ENCODE measurements at places on chromosomes 16 and 17.

DNA sequence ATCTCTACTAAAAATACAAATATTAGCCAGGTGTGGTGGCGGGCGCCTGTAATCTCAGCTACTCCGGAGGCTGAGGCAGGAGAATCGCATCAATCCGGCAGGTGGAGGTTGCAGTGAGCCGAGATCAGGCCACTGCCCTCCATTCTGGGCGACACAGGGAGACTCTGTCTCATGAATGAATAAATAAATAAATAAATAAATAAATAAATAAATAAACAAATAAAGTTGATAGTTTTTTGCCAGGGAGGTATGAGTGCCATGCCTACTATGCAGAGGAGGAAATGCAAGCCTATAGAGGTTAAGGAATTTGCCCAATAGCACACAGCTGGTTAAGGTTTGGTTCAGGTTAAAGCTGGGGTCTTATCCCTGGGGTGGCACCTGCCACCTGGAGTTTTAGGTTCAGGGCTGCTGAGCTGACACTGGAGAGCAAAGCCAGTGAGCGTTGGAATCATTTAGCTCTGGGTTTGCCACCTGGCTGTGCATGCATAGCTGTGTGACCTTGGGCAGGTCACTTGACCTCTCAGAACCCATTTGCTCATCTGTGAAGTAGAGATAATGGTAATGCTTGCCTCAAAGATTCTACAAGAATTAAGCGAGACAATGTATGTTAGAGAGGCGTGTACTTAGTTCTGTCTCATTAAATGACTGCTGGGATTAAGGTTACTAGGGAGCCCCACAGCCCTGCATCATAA is 1.2 kb downstream of the OTOA start:
- DNase-seq: no peak

DNA sequence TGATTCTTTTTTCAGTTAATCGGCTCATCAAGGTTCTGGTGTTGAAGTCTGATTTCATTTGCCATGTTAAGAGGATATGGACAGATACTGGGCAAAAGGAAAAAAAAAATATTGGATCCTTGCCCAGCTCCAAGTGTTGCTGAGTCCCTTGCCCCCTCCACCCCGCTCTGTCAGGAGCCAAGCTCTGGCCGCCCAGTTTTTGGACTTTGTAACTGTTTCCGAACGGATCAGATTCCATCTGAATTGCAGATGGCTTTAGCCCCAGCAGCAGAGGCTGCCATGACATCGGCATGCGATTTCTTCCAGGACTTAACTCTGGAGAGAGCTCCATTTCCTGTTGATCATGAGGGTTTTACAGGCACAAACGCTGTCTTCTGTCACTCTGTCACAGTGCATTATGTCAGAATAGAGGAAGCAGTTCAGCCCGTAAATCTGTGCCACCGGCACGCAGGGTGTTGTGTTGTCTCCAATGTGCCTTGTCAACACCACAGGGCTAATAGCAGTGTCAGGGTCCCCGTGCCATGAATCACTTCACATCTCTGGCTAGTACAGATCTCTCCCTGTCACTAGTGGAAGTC is 615.6 kb downstream of the MAF start:
- DNase-seq: no peak

DNA sequence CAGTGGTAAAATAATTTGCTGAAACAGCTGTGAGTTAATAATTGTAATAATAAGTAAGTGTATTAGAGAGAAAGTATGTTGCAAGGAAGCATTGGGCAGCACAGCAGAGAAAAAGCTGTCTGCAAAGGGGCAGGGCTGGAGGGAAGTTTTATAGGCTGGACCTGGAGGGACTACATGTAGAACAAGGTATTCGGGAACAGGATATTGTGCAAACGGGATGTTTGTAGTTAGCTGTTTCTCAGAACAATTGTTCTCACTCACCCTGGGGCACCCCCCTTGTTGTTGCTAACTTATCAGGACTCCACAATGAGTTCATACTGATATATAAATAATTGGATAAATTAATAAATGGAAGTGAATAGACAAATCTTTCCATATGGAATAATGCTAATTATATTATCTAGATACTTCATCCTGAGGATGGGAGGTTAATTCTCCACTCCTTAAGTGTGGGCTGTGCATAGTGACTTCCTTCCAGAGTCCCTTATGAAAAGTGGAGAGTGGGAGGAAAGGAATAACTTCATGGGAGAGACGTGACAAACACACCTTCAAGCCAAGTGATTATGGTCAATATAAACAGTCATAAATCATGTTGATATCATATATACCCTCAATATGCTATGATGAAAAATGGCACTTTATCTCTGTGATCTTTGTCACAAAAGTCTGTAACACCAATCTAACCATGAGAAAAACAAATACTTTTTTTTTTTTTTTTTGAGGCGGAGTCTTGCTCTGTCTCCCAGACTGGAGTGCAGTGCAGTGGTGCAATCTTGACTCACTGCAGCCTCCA is 85.4 kb downstream of the PPM1E start:
- DNase-seq: no peak

- DNase-seq: no peak
Observed at GRCh38 chr16:57709663-57710062, 15.1 kb downstream of the DRC7 start.

GRCh38 chr17:81160306-81160705 is 5.0 kb upstream of the PVALEF start:
- DNase-seq: no peak

DNA sequence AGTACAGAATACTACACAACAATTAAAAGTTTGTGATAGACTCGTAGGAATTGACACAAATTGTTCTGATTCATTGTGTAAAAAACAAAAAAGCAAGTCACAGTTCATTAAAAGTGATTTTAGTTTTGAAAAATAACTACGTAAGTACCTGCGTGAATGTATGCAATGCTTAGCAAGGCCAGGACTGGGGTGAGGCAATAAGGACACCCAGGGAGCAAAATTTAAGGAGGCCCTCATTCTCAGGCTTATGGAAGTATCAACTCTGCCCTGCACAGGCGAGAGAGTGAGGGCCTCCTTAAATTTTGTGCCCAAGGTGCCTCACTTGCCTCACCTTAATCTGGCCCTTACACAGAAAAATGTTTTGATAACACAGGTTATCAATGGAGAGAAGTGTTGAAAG is 31.4 kb downstream of the NOG start:
- no peak for DNase-seq

DNA sequence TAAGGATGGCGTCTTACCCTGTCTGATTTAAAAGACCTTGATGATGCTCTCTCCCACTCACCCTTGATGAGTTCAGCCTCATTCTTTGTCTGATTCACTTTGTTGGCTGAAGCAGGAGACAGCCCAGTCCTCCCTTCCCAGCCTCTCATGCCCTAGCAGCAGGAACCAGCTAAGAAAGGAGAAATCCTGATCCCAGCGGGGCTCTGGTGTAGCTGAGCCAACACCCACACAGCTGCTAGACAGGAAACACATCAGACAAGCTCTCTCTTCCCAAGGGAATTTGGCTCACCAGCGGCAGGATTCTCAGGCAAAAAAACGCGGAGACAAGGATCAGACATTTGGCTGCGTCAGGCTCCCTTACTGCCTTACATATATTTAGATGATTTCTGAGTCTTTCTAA is 211.5 kb downstream of the CDH11 start:
- no peak for DNase-seq

DNA sequence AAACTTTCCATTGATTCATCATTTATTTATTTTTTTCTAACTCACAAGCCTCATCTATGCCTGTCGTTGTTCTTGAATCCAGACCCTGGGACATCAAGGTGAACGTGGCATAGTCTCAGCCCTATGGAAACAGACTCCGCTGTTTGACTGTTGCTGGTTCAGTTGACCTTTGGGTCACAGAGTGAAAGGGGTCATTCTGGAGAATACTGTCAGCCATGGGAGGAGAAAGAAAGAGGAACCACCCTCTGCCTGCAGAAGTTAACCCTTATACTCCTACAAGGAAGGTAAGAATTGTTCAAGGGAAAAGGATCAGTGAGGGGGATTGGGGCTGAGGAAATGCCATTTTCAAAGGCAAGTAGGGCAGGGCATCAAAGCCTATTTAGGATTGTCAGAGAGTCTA is 387.6 kb upstream of the MAF start:
- no peak for DNase-seq

- DNase-seq: no peak
Observed at GRCh38 chr16:55588799-55589198, 22.3 kb downstream of the CAPNS2 start.

GRCh38 chr16:48591976-48592375 is 18.0 kb downstream of the N4BP1 start:
- DNase-seq: no peak

GRCh38 chr16:761625-762513 is 1.3 kb downstream of the MSLN start:
- no peak for DNase-seq

- no peak for DNase-seq
Observed at GRCh38 chr17:18921912-18922451, 30.0 kb upstream of the SLC5A10 start.

GRCh38 chr17:66467766-66468165 is 165.4 kb downstream of the PRKCA start:
- no peak for DNase-seq

- no peak for DNase-seq
Observed at GRCh38 chr17:37417852-37418251, 11.2 kb downstream of the TADA2A start.

GRCh38 chr17:34663714-34664113 is 84.3 kb downstream of the TMEM132E start:
- no peak for DNase-seq

- no peak for DNase-seq
Observed at GRCh38 chr17:47995241-47995935, 24.5 kb downstream of the CDK5RAP3 start.

DNA sequence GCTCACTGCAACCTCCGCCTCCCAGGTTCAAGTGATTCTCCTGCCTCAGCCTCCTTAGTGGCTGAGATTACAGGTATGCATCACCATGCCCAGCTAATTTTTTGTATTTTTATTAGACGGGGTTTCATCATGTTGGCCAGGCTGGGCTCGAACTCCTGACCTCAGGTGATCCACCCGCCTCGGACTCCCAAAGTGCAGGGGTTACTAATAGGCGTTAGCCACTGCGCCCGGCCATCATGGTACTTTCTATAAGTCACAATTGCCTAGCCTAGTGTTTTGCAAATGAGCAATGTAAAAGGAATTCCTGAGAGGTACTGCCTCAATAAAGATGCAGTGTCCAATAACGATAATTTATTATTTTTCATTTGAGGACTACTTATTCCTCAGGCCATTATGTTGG is 13.9 kb upstream of the PSMC3IP start:
- no peak for DNase-seq

DNA sequence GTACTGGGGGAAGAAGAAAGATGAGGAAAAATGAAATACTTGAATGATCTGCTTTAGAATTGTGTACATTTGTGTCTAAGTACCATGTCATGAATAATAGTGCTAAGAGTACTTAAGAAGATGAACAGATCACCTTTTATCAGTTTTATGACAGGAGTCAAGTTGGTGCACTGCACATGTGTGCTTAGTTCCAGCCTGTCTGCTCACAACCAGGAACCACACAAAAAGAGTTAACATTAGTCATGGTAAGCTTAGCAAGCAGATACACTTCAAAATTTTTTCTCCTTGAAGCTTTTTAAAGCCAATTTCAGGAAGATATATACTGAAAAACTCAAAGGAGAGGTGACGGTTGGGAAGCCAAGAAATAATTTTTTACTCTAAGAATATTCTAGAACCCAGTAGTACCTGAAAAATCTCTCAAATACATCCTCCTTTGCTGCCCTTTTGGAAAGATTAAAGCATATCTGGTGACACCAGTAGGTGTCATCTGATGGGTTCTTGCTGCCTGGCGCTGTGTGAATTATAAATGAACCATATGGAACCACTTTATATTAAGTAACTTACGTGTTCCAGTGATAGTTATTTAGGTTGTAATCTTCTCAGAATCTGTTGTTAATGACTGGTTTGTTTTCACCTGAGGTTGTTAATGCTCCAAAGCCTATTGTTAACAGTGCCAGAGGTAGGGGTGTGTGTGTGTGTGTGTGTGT is 93.4 kb downstream of the MSI2 start:
- no peak for DNase-seq

- no peak for DNase-seq
Observed at GRCh38 chr17:43219746-43220380, 8.2 kb downstream of the TMEM106A start.

DNA sequence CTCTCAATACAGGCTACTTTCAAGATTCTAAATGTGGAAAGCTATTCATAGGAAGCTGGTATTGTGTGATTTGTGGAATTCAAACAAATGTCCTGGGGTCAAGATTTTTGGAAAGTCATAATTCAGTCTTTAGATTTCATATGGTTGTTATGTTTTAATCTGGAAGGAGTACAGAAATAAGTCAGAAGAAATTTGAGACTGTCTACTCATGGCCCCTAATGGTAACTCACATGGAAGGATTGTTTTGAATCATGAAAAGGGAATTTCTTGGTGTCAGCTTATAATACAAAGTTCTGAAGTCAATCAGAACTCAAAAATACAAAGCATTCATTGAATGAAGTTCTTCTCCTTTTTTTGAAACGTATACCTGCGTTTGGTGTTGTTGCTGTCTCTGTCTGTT is 3.1 kb downstream of the KCNJ2 start:
- DNase-seq: no peak

- peak; percentile 50 for DNase-seq
Observed at GRCh38 chr17:62870030-62870541, 62.0 kb upstream of the MARCHF10 start.

GRCh38 chr17:4249452-4250029 is 14.2 kb downstream of the ANKFY1 start:
- peak; percentile 4 for DNase-seq

GRCh38 chr17:6046431-6046830 is 23.7 kb upstream of the WSCD1 start:
- DNase-seq: no peak

GRCh38 chr16:13517841-13518240 is 402.1 kb upstream of the ERCC4 start:
- DNase-seq: no peak

DNA sequence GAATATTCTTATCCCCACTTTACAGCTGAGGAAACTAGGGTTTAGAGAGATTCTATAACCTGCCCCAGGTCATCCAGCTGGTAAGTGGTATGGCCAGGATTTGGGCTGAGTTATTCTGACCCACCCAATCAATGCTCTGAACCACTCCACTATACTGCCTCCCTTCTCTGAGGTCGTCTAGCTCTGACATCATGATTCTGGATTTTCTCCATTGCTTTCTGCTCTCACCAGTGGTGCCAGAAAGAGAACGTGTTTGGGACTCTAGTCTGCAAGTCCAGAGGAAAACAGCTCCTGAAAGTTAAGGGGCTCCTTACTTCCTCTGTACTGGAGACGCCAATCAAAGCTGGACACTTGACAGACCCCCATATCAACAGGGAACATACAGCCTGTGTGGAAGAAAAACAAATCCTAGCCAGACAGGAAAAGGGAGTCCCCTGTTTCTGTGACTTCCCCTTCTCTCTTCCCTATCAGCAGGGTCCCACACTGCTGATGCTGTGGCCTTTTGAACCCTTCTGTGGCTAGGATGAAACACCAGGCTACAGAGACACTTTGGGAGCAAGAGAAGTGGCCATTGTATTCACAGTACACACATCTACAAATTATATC is 6.0 kb upstream of the EZH1 start:
- DNase-seq: no peak

- DNase-seq: no peak
Observed at GRCh38 chr16:3187798-3188674, at the start of gene OR1F1. Gene OR1F1, plus strand, starts transcription at chr16:3188204.

Measured in NCI-H510A (cell line).